ENCODE measurements at places on chromosomes 3 and 15.

DNA sequence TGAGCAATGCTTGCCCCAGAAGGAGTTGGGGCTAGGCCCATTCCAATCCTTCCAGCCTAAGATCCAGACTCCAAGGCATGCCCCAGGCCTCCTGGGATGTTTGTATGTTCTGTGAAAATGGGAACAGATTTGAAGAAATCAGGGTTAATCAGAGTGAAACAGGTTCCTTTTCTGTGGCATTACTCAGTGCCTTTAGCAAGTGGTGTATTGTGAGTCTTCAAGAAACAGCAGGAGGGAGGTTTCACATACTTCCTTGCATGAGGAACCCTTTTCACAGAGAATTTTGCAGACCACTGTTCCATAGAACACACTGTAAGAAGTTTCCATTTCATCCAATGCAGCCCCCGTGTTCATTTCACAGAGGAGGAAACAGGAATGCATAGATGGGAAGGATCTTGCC, 8.4 kb upstream of the CDC25A start:
- no peak for DNase-seq

GRCh38 chr3:127607675-127608361, 9.6 kb downstream of the MCM2 start:
- DNase-seq: no peak

GRCh38 chr15:83470887-83471286, 23.7 kb downstream of the SH3GL3 start:
- no peak for DNase-seq

- DNase-seq: no peak
Measured at GRCh38 chr3:50478051-50478450, 25.4 kb downstream of the CACNA2D2 start.

DNA sequence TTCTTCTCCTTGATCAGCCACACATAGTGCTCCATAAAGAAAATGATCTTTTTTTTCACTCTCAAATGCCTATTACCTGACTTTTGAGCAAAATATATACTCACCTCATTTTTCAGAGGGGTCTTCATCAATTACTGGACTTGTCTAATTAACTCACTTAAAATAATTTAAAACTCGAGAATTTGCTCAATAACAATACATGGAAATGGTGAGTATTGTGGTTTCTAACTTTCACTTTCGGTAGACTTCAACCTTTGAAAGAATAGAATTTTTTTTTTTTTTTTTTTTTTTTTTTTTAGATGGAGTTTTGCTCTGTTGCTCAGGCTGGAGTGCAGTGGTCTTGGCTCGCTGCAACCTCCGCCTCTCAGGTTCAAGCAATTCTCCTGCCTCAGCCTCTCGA, 17.7 kb upstream of the EPHB1 start:
- DNase-seq: no peak

GRCh38 chr3:195162033-195162669, 108.8 kb downstream of the XXYLT1 start:
- no peak for DNase-seq

DNA sequence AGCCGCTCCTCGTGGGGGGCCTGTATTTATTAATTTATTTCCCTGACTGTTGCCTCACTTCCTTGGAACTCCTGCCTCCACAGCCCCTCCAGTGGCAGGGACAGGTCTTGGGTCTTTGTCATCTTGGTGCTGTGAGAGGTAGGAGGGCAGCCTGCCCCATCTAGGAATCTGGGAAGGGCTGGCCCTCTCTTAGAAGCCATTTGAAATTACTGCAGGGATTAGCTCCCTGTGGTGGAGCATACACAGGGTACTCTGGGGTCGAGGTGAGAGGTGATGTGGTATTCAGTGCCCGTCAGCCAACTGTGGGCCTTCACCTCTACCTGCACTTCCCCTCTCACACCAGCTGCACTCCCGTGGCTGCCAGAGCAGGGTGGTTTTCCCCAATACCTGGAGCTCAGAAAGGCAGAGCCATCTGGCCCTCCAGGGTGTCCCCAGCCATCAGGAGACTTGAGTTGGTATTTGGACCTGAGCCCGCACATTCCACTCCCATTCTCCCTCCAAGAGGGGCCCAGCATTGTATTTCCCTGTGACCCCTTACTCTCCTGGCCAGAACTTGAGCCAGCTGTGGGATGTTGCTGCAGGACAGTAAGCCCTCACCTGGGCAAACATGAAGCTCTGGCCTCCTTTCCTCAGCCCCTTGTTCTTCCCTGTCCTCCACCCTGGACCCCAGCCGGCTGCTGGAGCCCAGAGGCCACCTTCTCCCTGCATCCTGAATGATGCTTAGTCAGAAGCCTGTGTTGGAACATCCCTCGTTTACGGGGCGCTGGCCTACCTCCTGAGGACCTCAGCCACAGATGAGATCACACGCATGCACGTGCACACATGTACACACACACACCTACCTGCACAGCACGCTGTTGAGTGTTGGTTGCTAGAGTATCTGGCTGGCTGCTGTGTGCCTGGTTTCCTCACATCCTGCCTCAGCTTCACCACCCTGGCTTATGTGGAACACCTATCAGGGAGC, 2.0 kb upstream of the JMJD7 start:
- no peak for DNase-seq
